HFFc6 (cell line): ENCODE measurements at places on chromosomes 3 and 15. TPM values are rescaled to one million over a fixed set of nuclear protein-coding genes. Genes with fewer than 3 reads are reported as not detected.

- H3K36me3 ChIP-seq: peaks cover 42% of the 10 kb centered on the region
- H3K27me3 ChIP-seq: peaks cover 6% of the 10 kb centered on the region
- no peak for DNase-seq
- H3K27ac ChIP-seq: peak overlapping the region; percentile 96
Measured at GRCh38 chr15:92882697-92883162, 17.4 kb upstream of the CHD2 start.

DNA sequence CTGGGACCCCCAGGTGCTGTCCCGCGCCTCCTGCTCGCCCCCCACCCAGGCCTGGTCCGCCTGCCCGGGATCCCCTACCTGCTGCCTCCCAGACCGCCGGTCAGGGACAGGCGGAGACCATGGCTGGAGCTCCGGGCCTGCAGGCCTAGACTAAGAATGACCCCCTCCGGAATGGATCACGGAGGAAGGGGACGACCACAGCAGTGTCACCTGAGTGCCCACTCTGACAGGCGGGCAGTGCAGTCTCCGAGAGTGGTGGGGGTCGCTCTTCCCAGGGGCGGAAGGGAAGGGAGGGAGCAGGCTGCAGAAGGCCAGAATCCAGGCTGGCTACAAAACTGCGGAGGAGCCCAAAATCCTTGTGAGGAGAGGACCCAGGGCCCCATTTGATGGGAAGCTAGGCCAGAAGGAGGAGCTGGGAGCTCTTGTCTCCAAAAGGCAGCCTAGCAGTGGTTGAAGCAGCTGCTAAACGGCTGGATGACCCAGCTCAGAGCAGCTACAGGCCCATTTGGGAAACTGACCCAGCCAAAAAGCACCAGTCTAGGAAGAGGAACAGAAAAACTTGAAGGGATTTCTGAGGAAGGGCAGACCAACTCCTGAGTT is 908 bp upstream of the RAB43 start:
- no peaks in the 10 kb centered on the region; the same call in 1 of the 2 replicates for H3K27me3 ChIP-seq
- H3K4me1 ChIP-seq: peaks cover 44% of the 10 kb centered on the region
- H3K36me3 ChIP-seq: no peaks in the 10 kb centered on the region
- no peak for DNase-seq

DNA sequence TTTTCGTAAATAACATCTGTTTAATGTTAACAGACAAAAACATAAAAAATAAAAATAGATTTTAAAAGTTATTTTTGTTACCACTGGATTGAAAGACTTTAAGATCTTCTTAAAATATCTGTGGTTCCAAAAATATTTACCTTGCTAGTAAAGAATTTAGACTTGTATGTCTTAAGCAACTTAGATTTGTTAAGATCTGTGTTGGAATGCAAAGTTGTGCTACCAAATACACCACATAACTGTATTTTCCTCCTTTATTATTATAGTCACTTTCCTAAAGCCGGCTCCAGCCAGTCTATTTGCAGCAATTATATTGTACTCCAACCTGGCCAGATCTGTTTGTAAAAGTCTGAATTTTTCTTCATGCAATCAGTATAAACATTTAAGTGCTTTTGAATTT is 63.7 kb downstream of the SPRED1 start:
- no peak overlapping the region for H3K4me3 ChIP-seq
- H3K27ac ChIP-seq: peak overlapping the region; percentile 24
- H3K4me1 ChIP-seq: peaks cover 66% of the 10 kb centered on the region
- H3K27me3 ChIP-seq: no peaks in the 10 kb centered on the region; the same call in 1 of the 2 replicates

- no peak overlapping the region for H3K27ac ChIP-seq
- H3K27me3 ChIP-seq: no peaks in the 10 kb centered on the region; the same call in 1 of the 2 replicates
- no peak for DNase-seq
Measured at GRCh38 chr15:68629519-68630210, 50.9 kb downstream of the CORO2B start.

DNA sequence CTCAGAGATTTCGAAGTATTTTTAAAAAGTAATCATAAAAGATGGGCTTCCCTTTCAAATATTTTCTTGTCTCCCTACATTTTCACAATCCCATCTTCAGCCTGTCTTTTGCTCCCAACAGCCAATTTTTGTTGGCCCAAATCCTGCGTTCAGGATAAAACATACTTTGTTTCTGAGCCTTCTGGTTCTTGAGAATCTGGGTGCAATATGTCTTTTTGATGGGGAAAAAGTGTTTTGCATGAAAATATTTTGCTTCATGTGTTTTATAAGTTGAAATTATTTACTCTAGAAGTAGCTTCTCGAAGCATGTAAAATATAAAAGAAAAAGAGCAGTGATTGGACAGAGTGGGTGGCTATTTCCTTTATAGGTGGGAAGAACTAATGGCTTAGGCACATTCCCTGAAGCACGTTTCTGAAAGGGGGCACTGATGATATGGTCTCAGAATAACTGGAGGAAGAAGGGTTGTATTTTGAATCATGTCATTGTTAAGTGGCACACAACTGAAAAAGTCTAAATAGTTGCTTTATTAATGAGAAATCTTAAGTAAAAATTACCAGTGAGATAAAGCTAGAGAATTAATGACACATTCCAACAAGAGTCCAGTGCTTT is 3.9 kb downstream of the UNC13C start:
- H3K27ac ChIP-seq: no peak overlapping the region
- no peak overlapping the region for H3K4me3 ChIP-seq
- H3K27me3 ChIP-seq: peaks cover under 1% of the 10 kb centered on the region; the same call in 1 of the 2 replicates
- H3K36me3 ChIP-seq: peaks cover 4% of the 10 kb centered on the region; the same call in 1 of the 2 replicates

DNA sequence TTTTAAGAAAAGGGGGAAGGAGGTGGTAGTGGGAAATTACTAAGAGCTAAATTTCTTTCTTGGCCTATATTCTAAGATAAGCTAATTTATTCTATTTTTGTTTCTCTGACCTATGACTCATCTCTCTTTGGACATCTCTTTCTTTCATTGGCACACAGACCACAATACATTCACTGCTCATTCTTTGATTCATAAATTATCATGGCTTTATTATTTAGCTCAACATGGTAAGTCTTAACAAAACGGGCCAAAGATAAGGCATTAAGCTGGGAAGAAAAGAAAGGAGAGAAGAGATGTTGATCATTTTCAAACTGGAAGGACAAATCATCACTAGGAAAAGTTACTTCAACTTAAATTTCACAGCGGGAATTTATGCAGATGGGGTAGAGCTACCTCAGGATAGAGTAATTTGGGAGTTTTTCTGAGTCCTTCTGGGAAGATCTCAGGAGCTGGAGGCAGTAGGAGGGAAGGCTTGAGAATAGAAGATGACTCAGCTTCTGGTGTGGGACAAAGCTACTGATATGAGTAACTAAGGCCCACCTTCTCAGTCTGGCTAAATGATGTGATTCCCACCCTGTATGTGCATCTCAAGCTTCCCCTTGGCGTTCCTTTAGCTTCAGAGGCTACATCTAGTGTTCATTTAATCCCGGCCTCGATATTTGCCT is 7.5 kb upstream of the ALCAM start:
- peak overlapping the region; percentile 91 for H3K27ac ChIP-seq
- peaks cover 8% of the 10 kb centered on the region; the same call in 1 of the 2 replicates for H3K36me3 ChIP-seq
- peaks cover 94% of the 10 kb centered on the region for H3K4me1 ChIP-seq
- H3K27me3 ChIP-seq: no peaks in the 10 kb centered on the region; the same call in 1 of the 2 replicates

The GOLGA8G gene
- not detected in 3 replicates for total RNA-seq

DNA sequence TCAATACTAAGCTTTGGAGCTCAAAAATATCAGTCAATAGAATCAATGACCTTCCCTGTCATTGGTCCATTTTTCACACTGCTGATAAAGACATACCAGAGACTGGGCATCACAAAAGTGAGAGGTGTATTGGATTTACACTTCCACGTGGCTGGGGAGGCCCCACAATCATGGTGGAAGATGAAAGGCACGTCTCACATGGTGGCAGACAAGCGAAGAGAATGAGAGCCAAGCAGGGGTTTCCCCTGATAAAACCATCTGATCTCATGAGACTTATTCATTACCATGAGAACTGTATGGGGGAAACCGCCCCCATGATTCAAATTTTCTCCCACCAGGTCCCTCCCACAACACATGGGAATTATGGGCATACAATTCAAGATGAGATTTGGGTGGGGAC is 81.9 kb downstream of the ANXA2 start:
- no peak for DNase-seq
- H3K36me3 ChIP-seq: no peaks in the 10 kb centered on the region
- no peaks in the 10 kb centered on the region for H3K4me1 ChIP-seq
- no peak overlapping the region for H3K4me3 ChIP-seq
- peaks cover 28% of the 10 kb centered on the region for H3K27me3 ChIP-seq

DNA sequence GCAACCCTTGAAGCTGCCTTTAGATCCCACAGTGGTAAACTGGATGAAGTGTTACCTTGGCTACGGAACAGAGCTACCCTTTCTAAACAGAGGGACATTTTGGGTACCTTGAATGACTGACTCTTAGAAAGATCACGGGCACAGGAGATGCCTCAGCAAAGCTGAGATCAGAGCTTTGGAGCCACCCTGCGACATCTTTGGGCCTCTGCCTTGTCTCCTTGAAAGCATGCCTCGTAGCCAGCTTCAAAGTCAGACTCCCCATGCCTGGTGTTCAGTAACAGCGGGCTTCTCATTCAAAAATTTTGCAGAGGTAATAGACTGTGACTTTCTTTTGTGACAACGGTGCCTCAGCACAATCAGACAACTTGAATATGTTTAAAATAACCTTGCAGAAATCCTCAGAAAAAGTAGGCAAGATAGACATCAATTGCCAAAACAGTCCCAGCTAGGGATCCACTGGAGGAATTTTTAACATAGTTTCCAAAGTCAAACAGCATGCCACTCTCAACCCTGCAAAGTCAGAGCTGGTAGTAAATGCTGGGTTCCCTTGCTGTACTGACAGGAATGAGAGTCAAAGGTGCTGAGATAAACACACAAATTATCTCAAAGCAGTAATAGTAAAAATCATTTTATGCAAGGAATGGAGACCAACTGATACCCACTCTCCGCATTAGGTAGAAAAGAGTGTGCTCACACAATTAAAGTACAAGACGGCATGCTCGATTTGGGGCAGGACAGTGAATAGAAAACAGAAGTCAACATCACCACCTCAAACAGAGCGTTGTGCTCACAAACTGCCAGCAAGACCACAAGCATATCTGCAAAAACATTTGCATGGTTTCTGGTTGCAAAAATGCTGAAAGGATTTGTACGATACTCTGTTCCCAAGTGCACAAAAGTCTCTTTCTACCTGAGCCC is 82.1 kb downstream of the MYO1E start:
- no peak overlapping the region for H3K27ac ChIP-seq
- no peak overlapping the region for H3K4me3 ChIP-seq
- H3K36me3 ChIP-seq: peaks cover 12% of the 10 kb centered on the region
- H3K4me1 ChIP-seq: peaks cover 62% of the 10 kb centered on the region
- no peaks in the 10 kb centered on the region for H3K27me3 ChIP-seq

The CHL1 gene
- not detected in 2 replicates for total RNA-seq

The MAP6D1 gene
- 2.7 to 4.4 TPM (median 4.1 TPM) in 3 replicates for total RNA-seq

GRCh38 chr3:29899021-29899420 is 618.1 kb downstream of the RBMS3 start:
- H3K36me3 ChIP-seq: peaks cover 5% of the 10 kb centered on the region; the same call in 1 of the 2 replicates
- no peak overlapping the region for H3K4me3 ChIP-seq
- peaks cover 13% of the 10 kb centered on the region for H3K4me1 ChIP-seq
- no peak overlapping the region for H3K27ac ChIP-seq
- no peaks in the 10 kb centered on the region for H3K27me3 ChIP-seq
- peak; percentile 1 for DNase-seq

The EPHA6 gene
- not detected in 3 replicates for total RNA-seq

The LIPH gene
- 0.23 and 1.8 TPM in 2 replicates for total RNA-seq

The SPINK8 gene
- total RNA-seq: not detected in 3 replicates
